ENCODE measurements at places on chromosomes 13 and 19. TPM values are rescaled to one million over a fixed set of nuclear protein-coding genes. Genes with fewer than 3 reads are reported as not detected.

The ATXN8OS gene
- 1.1 TPM for total RNA-seq

The PCP2 gene
- 1.00 TPM for total RNA-seq

DNA sequence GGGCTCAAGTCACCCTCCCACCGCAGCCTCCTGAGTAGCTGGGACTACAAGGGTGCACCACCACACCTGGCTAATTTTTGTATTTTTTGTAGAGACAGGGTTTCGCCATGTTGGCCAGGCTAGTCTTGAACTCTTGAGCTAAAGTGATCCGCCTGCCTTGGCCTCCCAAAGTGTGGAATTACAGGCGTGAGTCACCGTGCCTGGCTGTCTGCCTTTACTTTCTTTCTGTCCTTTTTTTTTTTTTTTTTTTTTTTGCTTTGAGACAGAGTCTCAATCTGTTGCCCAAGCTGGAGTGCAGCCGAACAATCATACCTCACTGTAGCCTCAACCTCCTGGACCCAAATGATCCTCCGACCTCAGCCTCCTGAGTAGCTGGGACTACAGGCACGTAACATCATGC is 25.0 kb upstream of the OR1M1 start:
- DNase-seq, result no peak

DNA sequence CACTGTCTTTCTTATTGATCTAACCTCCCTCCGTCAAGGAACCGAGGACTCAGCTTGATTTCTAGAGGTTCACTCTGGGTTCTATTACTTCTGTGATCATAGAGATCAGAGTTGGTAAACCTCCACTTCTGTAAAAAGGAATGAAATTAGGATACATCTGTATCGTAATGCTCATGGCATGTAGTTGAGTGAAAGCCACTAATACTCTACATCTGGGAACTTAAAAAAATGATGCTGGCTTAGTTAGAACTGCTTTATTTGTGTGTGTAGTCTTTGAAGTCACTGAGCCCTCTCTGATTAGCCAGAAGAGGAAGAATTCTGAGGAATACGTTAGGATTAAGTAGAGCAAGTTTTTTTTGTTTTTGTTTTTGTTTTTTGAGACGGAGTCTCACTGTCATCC is 140.8 kb downstream of the GGACT start:
- DNase-seq, result no peak

GRCh38 chr13:21237081-21237480 is 60.6 kb downstream of the MRPL57 start:
- no peak for DNase-seq

- no peak for DNase-seq
Measured at GRCh38 chr13:66972659-66973058, 257.5 kb downstream of the PCDH9 start.

The MRPL4 gene
- total RNA-seq, result 8.1 TPM

GRCh38 chr19:13849991-13850909 is 26.7 kb upstream of the NANOS3 start:
- DNase-seq, result peak; percentile 68
